GM10248 (cell line): ENCODE measurements at places on chromosomes 16 and 17.

DNA sequence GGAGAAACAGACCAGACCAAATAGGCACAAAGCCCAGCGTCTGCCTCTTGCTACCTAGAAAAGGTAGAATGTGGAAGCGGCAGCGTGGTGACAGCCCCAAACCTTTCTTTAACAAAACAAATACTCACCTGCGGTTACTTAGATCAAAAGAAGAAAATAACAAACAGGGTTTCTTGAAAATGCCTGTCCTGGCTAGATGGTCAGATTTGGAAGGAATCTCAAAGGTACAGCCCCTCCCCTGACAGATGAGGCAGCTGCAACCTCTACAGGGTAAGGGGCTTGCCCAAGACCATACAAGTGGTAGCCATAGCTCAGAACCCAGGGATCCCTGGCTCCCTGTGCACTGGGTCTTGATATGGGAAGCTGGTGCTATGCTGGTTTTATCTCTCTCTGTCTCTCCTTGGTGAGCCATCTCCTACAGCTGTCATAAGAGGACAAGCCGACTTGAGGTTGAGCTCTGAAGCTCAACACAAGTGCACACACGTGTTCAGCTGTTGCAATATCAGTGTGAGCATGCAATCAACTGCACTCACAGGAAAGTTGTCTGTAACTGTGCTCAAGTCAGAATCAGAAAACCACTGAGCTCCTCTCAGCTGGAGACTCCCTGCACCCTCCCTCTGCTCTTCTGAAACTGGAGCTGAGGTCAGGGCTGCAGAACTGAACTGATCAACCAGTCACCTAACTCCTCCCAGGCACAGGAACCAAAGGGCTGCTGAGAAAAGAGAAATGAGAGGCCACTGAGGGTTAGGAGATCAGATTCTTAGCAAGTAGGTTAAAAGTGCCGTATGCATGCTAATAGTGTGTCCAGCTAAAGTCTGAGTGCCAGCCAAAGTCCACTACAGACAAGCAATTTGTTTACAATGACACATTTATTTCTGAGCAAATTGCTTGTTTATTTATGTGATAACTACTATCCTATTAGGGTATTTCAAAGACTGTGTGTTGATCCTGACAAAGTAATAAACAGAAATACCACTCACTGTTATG lies 6.1 kb upstream of the RNF157 start:
- peak; percentile 87 for DNase-seq

DNA sequence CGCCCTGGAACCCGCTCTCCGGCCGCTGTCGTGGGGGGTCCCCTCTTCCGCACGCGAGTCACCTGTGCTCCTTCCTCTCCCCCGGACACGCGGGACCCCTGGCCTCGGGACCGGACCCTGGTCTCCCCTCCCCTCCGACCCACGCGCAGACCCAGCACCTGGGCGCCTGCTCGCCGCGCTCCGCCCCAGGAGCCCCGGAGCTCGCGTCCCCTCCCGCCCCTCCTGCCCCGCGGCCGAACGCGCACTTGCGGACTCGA lies 762 bp downstream of the RAB40B start:
- DNase-seq, result no peak

- no peak for DNase-seq
Observed at GRCh38 chr17:35299135-35299534, 56.3 kb downstream of the SLFN5 start.

DNA sequence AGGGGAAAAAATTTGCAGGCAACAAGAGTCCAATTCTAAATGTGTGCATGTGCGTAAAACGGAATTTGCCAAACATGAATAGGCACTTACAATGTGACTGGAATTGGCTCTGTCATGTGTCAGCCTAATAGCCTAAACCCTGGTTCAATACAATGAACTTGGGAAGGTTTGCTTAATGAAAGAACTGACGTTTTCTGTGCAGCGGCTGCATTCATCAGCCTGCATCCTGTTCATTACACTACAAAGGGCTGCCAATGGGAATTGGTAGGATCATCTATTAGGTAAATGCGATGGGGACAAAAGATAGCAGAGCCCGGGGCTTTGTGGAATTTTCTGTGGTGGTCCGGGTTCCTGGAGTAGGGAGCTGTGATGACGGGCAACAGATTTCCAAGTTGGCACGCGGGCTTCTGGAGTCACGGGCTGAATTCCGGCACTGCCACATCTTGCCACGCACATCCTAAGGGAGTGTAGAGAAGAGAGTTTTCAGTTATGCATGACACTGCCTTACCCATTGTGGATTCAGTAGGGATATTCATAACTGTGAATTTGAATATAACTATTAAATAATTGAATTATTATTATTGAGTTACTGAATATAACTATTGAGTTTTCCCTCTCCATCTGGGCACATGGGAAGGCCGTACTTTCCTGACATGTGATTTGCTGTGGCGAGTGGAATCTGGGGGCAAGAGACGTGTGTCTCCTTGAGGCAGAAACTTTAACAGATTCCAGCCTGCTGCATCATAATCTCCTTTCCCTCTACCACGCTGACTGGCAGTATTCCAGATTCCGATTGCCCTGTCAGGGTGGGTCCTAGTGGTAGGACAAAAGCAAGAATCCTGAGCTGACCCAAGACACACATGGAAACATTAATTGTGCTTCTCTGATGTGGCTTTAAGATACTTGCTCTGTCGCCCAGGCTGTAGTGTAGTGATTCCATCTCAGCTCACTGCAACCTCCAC lies 565.6 kb downstream of the WWOX start:
- no peak for DNase-seq

DNA sequence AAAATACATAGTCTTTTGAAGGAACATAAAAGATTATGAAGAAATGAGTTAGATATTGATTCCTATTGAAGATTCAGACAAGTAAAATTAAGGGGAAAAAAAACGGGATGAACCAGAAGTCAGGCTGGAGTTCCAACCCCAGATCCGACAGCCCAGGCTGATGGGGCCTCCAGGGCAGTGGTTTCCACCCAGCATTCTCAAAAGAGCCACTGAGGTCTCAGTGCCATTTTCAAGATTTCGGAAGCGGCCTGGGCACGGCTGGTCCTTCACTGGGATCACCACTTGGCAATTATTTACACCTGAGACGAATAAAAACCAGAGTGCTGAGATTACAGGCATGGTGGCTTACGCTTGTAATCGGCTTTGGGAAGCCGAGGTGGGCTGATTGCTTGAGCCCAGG lies 9.5 kb downstream of the STH start:
- DNase-seq, result no peak

DNA sequence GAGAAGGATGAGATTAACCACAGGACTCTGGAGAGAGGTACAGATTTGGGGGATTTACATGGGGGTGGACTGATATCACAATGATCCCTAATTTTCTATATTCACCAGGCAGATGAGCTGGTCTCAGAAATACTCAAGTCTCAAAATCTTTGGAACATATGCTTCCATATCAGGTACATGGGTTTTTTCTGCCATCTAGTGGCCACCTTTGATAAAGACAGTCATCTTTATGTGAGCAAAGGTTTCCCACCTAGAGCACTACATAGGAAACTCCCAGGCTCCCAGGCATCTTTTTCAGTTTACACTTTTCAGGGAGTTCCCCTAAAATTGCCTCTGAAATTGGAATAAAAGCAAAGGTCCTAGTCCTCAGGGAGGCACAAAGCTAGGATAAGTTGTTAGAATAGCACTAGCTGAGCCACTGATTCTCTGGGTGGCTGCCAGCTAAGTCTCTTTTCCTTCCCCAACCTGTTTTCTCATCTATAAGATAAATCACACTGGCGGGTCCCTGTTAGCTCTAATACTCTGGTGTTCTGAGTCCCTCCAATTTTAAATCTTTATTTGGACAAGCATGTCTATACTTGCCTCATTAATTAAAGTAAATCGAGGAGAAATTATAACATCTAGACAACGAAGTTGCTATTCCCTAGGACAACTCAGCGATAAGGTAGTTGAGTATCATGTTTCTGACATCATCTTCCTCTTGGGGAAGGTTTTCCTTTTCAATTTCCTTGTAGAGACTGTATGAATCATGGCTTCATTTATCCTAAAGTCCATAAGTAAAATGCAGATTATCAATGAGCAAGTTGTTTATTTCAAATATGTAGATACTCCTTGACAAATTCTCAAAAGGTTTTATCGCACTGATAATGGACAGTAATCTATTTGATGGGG lies 19.0 kb upstream of the MON1B start:
- peak; percentile 52 for DNase-seq

- no peak for DNase-seq
Observed at GRCh38 chr17:35752471-35752870, 568 bp downstream of the GAS2L2 start.

DNA sequence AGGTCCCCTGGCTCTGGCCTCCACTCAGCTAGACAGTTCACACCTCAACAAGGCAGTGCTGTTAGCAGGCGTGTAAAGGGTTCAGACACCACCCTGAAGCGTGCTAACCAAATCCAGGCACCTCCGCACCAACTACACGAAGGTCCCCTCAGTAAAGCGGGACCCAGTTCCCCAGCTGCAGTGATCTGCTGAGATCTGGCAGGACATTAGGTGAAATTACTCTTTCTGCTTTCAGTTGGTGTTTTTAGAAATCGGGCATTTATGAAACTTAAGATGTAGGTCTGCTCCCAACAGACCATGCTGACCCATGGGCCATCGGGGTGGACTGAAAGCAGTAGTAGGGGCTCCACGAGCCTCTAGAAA lies 27.1 kb downstream of the FBXO31 start:
- no peak for DNase-seq

GRCh38 chr16:81717662-81718189 lies 61.4 kb upstream of the PLCG2 start:
- DNase-seq, result no peak

DNA sequence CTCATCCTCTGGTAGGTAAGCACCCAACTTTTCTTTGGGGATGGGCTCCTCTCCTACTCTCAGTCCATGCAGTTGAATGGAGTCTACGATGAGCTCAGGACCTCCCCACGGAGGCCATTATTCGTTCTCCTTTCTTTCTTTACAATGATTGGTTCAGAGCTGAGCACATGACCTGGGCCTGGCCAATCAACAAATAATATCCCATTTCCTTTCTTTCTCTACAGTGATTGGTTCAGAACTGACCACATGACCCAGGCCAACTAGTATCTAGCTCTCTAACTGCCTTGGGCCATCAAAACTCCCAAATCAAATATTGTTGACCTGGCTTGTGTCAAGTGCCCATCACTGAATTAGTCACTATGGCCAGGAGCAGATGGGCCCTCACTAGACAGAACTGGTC lies 129.2 kb downstream of the USP31 start:
- no peak for DNase-seq

- no peak for DNase-seq
Observed at GRCh38 chr17:41103896-41104295, 1.3 kb upstream of the KRTAP4-9 start.
